ENCODE measurements at places on chromosomes 2 and 18.

DNA sequence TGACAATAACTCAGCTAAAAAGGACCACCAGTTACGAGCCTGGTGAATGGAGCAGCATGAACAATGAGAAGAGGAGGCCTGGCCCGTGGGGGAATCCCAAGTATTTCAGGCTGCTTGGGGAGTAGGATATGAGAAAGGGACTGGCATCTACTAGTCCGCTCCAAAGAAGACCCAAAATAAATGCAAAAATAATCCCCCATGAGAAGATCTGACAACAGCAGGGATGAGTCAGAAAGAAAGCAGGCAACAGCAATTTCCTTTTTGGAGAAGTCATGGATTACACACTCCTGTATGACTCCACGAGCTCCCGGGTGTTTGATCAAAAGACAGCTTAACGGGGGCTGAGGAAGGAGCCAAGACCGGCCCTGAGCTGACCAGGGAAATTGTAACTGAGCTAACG is 111.4 kb downstream of the SOX11 start:
- DNase-seq, result no peak

DNA sequence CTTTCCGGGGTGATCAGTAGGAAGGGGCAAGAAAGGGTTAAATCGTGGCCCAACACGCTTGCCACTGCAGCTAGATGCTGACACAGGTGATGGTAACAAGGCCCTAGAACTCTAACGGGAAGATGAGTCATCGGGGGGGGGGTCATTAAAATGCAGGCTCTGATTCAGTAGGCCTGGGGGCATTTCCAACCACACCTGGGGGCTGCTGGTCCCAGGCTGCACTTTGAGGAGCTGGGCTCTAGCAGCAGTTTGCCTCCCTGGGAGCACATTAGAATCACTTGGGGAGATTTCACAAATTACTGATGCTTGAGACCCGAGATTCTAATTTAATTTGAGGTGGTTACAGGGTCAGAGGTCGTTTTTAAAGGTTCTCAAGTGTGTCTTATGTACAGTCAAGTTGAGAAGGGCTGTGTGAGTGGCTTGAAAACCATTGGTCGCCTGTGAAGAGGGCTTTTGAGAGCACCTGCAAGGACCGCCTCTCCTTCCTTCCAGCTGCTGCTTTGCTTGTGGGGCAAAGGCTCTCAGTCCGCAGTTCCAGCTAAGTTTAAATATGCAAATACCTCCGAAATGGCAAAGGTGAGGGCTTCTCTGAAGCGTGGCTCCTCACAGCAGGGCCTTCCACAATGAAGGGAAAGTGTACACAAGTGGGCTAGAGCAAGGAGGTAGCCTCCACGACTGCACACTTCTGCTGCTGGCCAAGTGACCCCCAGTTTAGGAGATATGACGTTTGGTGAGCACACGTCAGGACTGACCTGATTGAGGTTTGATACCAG is 128.0 kb upstream of the MSH6 start:
- peak; percentile 55 for DNase-seq

GRCh38 chr2:177606636-177607035 is 214.1 kb downstream of the AGPS start:
- peak; percentile 25 for DNase-seq

GRCh38 chr2:60303680-60304079 is 249.8 kb downstream of the BCL11A start:
- DNase-seq, result no peak

- DNase-seq, result no peak
Measured at GRCh38 chr18:74515620-74516231, 18.6 kb upstream of the CNDP1 start.

DNA sequence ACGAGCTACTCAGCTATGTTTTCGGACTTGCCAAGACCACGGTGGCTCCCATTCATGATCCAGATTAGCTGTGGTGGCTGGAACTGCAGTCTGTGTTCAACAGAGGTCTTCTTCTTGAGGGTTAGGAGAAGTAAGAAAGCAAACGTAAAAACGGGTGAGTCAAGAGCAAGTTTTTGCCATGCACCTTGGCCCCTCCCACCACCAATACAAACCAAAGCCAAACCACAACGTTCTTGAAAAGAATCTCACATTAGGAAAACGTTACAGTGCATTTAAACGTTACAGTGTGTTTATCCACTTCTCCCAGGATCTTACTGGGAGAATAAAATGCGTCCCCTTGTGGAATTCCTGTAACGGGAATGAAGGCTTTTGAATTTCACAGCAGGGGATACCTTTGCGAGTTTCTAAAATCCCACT is 725 bp downstream of the FBXO48 start:
- DNase-seq, result peak; percentile 73

GRCh38 chr2:30714811-30715709 is 92.2 kb downstream of the CAPN13 start:
- peak; percentile 79 for DNase-seq

DNA sequence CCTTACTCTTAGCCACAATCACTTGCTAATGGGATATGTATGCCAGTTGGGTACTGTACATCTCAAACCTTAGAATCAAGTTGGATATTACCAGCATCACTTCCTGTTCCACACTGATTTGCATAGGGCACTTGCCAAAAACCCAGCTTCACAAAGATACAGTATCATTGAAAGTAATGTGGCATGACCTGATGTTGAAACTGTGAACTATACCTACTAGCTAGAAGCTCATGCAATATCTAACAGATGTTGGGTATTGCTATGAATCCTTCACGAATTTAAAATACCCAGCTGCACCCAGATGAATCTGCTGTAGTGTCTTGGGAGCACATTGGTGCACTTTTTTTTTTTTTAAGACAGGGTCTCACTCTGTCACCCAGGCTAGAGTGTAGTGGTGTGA is 6.5 kb upstream of the STAMBP start:
- no peak for DNase-seq

GRCh38 chr2:10777111-10777841 is 35.3 kb downstream of the PDIA6 start:
- no peak for DNase-seq

- DNase-seq, result no peak
Measured at GRCh38 chr2:15170070-15170775, 390.9 kb downstream of the NBAS start.

GRCh38 chr2:162646794-162647193 is 191.8 kb downstream of the KCNH7 start:
- no peak for DNase-seq

GRCh38 chr2:96788442-96789244 is 27.4 kb upstream of the CNNM3 start:
- peak; percentile 73 for DNase-seq

DNA sequence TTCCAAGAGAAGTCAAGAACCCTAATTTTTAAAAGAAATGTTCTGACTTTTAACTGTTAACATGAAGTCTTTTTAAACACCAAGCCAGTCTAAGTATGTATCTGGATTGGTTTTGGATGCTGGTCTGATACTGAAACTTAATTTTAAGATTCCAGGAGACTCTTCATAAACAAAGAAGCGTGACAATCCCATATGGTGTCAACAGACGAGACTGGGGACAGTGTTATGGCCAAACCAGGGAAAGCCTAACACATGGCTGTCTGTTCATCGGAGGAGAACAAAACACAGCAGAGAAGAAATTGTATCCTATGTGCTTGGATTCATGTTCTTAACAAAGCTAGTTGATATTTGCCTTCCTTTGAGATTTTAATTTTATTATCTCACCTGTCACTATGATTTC is 80.5 kb upstream of the UPP2 start:
- DNase-seq, result no peak

DNA sequence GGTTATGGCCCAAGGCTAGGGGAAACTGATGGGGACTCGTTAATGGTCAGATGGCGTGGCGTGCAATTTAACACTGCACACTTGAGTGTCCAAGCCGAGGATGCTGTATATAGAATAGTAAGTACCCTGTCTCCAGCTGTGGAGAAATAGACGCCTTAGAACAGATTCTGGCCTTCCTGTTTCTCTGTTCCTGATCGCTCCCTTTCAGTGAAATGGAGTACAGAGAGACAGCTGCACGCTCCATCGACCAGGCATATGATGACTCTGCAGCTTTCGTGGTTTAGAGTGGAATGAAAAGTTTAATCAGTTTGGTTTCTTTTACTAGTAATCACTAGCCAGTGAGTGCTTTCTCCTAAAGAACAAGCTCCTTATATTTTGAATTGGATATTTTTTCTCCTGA is 213.4 kb downstream of the NEDD4L start:
- peak; percentile 63 for DNase-seq
